Bone marrow (tissue), 2 donors: ENCODE measurements at places on chromosomes 1 and 21.

DNA sequence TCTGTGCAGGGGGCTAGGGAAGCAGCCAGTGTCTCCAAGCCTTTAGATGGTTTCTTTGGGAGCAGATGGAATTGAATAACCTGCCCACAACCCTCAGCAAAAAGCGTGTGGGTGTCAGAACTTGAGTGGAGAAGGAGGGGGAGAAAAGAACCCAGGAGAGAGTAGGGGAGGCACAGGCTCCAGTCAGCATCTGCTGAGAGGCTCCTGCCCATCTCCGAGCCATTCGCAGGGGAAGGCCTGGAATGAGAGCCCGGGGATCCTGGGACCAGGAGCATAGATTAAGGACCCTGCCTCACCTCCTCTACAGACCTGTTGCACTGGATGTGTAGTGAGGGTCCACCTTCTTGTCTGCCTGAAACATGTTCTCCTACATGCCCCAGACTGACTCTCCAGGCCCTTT, 16.3 kb downstream of the TMEM81 start:
- no peak for DNase-seq

GRCh38 chr1:13662493-13662892, 37.5 kb upstream of the PRDM2 start:
- no peak for DNase-seq

DNA sequence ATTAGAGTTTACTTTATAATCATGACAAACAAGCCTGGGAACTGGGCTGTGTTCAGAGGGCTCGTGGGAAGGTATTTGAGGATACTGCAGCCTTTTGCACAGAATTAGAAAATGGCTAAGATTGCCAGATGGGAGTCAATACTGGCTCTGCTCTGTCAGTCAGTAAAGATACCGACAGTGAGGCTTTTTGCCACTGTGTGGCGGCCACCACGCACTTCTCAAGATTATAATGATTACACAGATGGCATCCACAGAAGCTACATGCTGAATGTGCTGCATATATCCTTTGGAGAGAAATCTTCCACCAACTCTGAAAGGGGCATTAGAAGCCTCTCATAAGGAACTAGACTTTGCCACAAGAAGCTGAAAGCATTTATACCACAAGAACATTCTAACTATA, 213.4 kb upstream of the PTBP2 start:
- no peak for DNase-seq

DNA sequence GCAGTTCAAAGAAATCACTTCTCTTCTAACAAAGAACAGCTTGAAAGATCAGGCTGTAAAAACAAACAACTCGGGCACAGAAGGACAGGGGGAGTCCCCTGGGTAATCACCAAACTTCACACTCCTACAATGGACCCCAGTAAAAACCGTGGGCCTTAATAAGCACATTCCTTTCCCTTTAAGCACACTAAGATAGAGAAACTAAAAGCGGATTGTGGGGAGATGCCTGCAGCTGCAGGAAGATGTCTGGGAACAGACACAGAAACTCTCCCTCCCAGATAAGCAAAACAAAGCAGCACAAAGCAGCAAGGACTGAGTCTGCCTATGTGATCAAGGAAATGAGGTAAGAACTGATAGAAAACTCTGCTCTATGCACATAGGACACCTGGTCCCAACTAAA, 37.6 kb upstream of the CTBS start:
- no peak for DNase-seq

GRCh38 chr21:37562920-37563640, 196.5 kb downstream of the DYRK1A start:
- DNase-seq = no peak

DNA sequence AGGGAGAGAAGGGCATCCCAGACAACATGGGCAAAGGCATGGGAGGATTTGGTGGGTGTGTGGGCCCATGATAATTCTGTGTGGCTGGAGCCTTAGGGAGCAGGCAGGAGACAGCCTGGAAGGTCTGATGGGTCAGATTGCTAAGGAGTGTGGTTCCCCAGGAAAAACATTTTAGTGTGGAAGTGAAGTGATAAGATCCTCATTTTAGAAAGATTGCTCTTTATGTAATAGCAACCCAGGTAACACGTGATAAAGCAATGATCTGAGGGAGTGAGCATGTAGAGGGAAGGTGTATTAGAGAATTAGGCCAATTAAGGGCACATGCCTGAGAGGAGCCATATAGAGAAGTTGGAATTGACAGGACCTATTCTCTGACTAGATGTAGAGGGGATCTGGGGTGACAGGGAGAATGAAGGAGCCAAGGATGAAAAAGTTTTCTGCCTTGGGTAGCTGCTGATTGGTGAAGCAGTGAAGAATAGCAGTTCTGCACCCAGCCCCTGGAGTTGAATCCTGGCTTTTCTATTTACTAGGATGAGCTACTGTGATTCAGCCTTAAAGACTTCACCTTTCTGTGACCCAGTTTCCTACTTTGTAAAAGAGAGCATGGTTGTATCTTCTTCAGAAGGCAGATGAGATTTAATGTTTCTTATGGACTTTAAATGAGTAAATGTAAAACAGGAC, 18.7 kb upstream of the SLAMF6 start:
- no peak for DNase-seq

GRCh38 chr1:168879896-168880734, 151.1 kb upstream of the DPT start:
- DNase-seq = no peak

DNA sequence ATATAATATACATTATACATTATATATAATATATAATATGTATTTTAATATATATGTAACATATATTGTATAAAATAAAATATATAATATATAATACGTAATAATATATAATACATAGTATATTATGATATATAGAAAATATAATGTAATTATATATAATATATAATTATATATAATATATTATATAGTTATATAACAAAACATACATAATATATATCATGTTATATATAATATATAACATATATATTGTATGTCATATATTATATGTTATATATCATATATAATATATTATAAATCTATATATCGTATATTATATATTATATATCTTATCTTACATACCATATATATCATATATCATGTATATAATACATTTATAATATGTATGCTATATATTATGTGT, 248.2 kb upstream of the TPTE start:
- no peak for DNase-seq

- DNase-seq = no peak
Observed at GRCh38 chr1:53025034-53025768, 36.8 kb upstream of the PODN start.

- DNase-seq = no peak
Observed at GRCh38 chr1:237042526-237042891, 525 bp downstream of the RYR2 start.

GRCh38 chr1:5308249-5308648, 653.8 kb downstream of the AJAP1 start:
- DNase-seq = no peak

- DNase-seq = no peak
Observed at GRCh38 chr1:191151321-191151807, 673.7 kb upstream of the BRINP3 start.

DNA sequence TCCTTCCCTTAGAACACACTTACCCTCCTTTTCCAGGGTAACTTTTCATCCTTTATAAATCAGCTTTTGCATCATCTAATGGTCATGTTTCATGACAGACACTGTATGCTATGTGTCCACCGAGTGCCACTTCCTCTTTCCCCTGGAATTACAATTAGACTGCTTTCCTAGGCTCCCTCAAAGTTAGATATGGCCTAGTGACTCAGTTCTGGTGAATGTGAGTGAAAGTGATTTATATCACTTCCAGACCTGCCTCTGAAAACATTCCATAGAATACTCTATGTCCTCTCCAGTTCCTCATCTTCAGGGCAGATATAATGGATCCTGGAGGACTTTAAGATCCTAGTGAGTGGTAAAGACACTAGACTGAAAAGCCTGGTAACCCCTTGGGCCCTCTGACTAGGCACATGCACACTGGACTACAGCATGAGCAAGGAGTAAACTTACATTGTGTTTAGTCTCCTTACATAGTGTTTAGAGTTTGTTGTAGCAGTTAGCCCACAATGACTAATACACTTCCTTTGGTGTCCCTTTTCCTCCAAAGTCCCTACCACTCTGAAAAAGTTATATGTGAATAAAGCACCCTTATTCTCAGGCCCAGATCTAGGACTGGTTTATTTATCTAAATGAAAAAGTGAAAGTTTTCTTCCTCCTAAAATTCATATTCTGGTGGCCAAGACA, 59.3 kb downstream of the GPR88 start:
- no peak for DNase-seq

DNA sequence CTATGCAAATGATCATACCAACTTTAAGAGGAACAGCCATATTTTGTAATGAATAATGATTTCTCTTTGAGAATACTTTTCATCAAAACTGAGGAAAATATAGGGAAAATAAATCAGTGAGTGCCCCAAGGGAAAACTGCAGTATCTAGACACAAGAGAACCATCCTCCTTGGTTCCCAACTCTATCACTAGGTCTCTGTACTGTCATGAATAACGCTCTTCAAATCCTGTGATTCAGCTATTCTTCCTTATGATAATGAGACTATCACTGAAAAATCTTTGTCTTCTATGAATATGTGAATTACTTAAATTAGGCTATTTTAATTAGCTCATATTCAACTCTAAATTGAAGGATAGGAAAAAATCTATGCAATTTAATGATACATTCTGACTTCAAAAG, 2.3 kb downstream of the OR2L5 start:
- no peak for DNase-seq

DNA sequence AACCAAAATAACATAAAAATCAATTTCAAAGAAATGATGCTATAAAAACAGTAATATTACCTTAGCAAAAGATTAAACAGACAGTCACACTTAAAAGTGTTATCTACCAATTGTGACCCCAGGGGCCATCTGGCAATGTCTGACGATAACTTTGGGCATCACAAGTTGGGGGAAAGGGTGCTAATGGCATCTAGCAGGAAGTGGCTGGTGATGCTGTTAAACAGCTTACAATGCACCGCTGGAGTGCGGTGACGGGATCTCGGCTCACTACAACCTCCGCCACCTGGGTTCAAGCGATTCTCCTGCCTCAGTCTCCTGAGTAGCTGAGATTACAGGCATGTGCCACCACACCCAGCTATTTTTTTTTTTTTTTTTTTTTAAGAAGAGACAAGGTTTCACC, 27.6 kb downstream of the NUP133 start:
- no peak for DNase-seq

GRCh38 chr1:228830954-228831481, 95.7 kb downstream of the RHOU start:
- no peak for DNase-seq

GRCh38 chr1:222286011-222286410, 261.9 kb downstream of the HHIPL2 start:
- DNase-seq = no peak

DNA sequence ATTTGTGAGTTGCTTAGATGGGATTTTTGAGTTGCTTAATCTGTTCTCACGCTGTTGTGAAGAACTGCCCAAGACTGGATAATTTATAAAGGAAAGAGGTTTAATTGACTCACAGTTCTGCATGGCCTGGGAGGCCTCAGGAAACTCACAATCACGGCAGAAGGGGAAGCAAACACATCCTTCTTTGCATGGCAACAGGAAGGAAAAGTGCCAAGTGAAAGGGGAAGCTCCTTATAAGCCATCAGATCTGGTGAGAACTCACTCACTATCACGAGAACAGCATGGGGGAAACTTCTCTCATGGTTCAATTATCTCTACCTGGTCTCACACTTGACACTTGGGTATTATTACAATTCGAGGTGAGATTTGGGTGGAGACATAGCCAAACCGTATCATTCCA, 10.3 kb downstream of the CLIC6 start:
- no peak for DNase-seq

DNA sequence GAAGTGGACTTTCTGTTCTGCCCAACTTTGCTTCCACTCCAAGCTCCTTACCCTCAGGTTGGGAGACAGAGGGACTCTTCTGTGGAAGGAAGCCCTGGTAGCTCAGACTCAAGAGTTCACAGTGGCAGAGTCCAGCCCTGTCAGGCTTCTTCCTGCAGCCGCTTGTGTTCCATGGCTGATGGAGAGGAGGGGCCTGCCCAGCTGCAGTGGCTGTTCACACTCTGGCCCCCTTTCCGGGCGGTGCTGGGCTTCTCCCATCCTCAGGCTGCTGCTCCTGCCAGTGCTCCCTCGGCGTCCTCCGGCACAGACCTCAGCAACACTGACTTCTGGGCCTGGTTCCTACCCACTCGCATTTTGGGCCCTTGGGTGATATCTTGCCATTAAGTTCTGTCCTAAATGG, 4.0 kb downstream of the KRTAP10-1 start:
- DNase-seq = no peak

DNA sequence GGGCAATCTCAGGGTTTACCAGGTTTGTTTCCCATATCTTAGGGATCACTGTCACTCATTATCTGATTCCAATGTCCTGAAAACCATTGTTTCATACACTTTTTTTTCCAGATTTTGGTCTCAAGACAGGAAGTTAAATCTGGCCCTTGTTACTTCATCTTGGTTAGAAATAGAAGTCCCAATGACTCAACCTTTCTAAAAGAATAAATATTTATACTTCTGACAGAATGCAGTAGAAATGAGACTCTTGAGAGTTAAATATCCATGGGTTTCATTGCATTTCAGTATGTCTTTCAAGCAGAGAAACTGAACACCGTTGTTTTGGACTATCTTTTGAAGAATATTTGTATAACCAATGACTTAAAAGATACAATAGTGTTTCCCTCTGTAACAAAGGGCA, 19.8 kb upstream of the VCAM1 start:
- DNase-seq = no peak

DNA sequence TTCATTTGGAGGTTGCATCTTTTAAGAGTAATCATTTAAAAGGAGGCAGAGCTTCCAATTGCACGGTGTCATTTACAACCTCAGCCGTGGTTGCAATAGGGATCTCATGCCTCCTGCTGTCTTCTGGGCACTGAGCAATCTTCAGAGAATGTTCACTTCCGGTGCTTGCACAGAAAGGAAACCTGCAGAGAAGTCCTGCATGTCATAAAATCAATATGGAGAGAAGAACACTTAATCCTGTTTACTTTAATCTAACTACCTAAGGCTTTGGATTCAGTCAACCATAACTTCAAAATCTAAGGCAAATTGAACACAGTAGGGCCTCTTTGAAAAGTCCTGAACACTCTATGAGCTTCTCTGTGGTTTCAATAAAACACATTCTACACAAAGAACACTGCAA, 11.3 kb upstream of the MAP10 start:
- DNase-seq = no peak

- DNase-seq = no peak
Observed at GRCh38 chr1:219882096-219882495, 46.3 kb downstream of the SLC30A10 start.

DNA sequence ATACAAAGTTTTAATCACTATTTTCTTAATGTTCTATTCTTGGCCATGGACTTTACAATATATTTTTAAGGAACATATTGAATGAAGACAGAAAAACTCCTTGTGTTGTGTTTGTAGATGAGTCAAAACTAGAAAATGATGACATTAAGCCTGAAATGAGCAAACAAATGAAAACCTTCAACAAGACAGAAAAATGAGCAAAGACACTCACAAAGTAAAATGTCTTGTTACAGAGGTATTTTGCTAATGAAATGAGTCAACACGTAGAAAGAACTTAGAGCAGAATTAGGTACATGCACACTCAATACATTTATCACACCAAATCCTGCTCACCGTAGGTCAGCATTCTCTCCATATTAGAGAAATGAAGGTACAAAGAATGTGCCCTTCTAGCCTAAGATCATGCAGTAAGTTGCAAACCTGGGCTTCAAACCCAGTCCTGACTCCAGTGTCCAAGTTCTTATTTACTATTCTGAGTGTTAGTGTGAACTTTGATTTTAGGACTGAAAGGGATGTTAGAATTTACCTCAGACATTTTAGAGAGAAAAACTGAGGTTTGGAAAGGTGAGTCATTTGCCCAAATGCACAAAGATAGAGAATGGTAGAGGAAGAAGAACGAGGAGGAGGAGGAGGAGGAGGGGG, 133.9 kb upstream of the SGIP1 start:
- no peak for DNase-seq

GRCh38 chr21:16855164-16855667, 657.6 kb upstream of the CXADR start:
- DNase-seq = no peak
